ENCODE measurements at places on chromosomes 7 and 10. TPM values are rescaled to one million over a fixed set of nuclear protein-coding genes. Genes with fewer than 3 reads are reported as not detected.

DNA sequence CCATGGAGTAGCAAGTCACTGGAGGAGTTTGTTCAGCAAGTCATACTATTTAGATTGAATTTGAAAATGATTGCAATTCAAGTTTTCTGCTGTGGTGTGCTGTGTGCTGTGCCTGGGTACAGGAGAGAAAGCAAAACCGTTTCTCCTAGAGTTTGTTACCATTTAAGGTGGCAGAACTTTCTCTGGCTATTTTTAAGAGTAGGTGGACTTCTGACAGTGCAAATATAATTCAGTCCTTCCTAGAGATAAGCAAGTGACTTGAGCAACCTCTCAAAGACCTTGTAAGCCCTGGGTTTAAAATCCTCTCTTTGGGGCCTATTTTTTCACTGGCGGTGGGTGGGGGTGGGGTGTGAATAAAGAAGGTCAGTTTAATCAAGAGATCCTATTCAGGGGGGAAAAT lies 42.9 kb upstream of the FGL2 start:
- no peak for DNase-seq

FAM25A gene
- not detected for total RNA-seq

DNA sequence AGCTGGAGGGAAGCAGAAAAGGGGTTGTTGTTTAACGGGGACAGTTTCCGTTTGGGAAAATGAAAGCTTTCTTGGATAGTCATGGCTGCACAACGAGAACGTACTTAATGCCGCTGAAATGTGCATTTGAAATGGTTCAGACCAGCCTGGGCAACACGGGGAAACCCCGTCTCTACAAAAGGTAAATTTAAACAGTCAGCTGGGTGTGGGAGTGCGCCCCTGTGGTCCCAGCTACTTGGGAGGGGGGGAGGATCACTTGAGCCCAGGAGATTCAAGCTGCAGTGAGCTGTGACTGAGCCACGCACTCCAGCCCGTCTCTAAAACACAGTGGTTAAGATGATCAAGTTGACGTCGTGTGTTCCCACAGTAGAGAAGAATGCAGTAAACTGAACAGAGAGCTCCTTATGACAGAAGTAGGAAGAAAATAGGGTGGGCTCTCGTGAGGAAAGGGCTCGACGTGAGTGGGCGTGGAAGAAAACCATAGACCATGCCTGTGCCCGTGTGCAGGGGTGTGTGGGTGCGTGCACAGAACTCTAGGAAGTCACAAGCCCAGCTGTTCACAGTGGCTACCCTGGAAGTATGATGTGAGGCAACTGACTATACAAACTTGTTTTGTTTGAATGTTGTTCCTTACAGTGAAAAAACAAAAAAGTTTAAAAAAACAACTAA lies 4.1 kb upstream of the FUOM start:
- DNase-seq, result no peak

- DNase-seq, result no peak
Observed at GRCh38 chr10:110546077-110546476, 21.4 kb upstream of the SMC3 start.

DNA sequence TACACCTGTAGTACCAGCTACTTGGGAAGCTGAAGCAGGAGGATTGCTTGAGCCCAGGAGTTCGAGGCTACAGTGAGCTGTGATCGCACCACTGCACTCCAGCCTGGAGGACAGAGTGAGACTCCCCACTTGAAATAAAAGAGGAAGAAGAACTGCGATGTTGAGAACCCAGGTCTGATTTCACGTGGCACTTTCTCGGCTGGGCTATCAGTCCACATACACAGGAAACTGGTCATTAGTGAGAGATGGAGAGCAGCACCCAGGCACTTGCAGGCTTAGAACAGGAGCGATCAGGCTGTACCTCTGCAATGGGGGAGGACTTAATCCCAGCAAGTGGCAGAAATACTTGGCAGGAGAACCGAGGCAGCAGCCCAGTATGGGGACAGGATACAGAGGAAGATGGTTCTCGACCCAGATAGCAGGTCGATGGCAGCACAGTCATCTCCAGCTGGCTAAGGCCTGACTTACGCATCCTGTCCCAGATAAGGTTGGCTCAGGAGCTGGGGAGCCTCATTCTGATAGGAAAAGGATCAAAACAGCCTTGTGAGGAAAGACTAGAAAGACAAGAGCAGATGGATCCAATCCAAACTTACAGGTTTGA lies 487.7 kb upstream of the AUTS2 start:
- no peak for DNase-seq

DNA sequence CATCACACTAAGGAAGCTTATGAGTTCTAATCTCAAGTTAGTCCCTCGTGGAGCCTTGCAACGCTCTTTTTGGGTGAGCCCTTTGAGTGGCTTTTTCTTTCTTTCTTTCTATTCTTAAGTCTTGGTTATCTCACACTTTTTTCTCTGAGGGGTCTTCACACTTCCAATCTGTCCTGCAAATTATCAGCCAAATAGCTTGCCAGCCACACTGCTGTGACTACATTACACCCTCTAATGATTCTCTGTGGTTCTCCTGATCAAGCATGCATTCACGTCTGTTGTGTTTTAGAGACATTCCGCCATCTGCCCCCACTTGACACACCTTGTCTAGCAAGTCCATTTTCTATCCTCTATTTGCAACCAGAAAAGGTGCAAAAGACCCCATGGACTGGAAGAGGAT lies 340.2 kb downstream of the THSD7A start:
- no peak for DNase-seq

PDCD11 gene
- 50.1 TPM for total RNA-seq
